ENCODE measurements at places on chromosomes 1 and 21.

- no peak for DNase-seq
Measured at GRCh38 chr1:96990136-96990535, 268.6 kb downstream of the PTBP2 start.

DNA sequence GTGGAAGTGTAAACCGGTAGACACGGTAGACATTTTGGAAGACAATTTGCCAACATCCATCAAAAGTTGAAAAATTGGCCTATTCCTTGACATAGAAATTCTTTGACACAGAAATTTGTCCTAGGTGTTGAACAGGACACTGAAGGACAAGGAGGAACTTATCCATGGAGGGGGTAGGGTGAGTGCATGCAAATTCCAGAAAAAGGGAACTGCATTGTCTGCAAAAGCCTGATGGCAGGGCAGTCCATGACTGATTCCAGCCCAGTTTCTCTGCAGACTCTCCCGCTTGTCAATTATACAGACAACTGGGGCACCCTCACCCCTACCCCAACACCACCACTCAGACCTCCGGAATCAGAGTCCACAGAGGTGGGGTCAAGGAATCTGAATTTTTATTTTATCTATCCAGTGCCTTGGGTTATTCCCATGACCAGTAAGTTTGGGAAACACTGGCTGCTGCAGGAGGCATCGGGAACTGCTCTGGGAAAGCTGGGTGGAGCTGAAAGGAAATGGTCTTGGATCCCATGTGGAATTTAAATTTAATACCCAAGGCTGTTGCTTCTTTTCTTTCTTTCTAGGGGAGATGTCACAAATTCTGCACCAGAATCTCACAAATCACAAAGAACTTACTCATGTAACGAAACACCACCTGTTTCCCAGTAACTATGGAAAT lies 103.3 kb upstream of the SLC45A1 start:
- no peak for DNase-seq

DNA sequence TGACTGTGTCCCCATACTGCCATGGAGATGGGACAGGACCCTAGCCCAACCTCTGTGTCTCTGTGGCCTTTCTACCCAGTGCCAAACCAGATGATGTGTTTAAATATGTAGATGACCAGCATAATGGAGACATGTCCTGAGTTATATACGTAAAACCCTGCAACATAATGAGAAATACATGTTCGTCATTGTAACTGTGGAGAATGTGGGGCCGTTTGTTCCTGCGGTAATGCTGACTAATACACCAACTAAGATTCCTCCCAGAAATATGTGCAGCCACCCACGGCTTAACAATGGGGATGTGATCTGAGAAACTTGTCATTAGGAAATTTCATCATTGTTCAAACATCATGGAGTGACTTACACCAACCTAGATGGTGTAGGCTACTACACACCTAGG lies 71.7 kb upstream of the SIM2 start:
- no peak for DNase-seq

- DNase-seq, result no peak
Measured at GRCh38 chr1:218656301-218657037, 311.3 kb downstream of the TGFB2 start.

DNA sequence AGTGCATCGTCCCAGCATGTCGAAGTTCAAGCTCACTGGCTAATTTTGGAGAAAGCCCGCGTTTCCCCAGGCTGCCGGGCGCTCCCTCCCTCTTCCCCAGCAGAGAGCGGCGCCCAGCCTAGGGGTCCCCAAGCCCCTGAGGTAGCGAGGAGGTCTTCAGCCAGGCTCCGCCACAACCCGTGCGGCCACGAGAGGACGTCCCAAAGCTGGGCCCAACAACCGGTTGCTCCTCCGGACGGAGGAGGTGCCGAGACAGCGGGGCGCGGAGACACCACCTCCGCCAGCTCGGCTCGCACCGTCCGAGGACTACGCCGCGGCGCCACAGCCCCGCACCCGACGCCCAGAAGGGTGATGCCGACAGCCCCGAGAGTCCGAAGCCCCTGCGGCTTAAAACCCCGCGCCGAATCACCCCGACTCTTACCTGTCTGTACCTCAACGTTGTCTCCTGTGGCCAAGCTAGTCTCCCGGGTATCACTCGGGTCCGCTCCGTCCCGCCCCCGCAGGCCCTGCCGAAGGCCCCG lies at the start of gene DENND2C:
TSS of gene DENND2C (minus strand) at position 488 of the 521 bp plus-strand sequence. CDS start 44,065 bp downstream, outside the sequence.
- DNase-seq, result no peak

- no peak for DNase-seq
Measured at GRCh38 chr1:108043707-108044106, 78.7 kb upstream of the VAV3 start.

GRCh38 chr1:177206831-177207355 lies 36.1 kb downstream of the BRINP2 start:
- DNase-seq, result peak; percentile 57

DNA sequence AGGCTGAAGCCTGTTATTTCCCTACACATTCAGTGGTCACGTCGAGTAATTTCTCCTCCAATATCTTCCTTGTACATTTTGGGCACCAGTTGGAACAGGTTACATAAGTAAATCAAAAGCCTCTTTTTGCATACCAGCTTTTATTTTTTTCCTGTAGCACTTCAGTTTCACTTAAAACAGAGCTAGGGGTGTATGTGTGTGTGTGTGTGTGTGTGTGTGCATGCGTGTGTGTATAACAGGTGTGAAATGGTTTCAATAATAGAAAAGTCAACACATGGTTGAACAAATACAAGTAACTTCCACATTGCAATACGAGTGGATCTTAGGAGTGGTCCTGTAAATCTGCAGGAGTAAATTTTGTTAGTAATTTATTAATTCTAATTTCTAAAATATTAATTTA lies 3.0 kb upstream of the MAN1A2 start:
- no peak for DNase-seq

DNA sequence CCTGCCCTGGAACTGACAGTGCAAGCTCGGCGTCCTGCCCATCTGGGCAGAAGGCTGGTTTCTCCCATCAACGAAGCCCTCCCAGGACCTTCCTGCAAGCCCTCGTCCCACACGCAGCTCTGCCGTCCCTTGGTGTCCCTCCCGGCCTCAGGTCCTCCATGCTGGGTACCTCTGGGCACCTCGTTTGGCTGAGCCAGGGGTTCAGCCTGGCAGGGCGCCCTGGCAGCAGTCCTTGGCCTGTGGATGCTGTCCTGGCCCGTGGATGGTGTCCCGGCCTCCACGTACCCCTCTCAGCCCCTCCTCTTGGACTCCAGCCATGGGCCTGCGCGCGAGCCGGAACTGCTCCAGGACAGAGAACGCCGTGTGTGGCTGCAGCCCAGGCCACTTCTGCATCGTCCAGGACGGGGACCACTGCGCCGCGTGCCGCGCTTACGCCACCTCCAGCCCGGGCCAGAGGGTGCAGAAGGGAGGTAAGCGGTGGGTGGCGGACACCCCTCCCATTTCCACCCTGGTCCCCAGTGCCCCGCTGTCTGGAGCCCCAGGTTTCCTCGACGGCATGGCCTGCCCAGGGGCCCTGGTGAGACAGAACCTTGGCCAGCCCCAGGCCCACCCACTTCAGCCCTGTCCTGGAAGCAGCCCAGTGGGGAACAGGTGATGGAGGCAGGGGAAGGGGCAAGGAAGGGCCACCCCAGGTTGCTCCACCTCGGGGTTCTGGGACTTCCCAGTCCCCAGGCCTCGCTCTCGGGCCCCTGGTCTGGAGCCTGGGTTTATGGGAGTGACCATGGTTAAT lies 3.5 kb downstream of the TNFRSF14 start:
- DNase-seq, result no peak

DNA sequence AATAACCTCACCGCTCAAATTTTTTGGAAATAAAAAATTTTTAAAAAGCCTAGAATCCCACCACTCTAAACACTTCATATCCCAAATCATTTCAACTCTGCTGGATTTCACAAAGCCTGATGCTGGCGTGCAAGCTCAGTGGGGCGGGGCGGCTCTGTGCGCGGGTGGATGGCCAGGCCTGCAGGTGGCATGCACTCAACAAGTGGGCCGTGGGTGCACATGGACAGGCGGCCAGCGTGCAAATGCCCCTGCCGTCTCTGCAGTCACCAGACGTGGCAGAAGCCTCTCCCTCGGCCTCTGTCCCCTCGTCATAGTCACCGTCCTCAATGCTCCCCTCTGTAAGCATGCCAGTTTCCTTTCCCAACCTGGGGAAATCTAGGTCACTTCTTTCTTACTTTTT lies 6.6 kb upstream of the PDE9A start:
- DNase-seq, result no peak

DNA sequence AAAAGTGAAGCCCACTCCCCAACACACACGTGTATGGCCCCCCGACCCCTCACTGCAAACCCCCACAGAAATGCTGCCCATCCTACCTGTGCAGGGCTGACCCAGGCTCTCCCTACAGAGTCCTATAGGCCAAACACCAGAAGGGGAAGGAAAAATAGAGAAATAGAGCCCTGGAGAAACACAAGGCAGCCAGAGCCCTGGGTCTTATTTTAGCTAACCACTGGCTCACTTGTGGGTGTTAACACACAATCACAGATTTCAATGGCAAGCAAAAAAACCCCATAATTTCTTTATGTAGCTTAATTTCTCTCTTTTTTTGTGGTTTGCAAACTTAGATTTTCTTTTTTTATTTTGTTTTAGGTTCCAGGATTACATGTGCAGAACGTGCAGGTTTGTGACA lies 989 bp upstream of the PIGR start:
- DNase-seq, result no peak

GRCh38 chr1:32797456-32797855 lies 19.7 kb downstream of the YARS1 start:
- DNase-seq, result no peak

DNA sequence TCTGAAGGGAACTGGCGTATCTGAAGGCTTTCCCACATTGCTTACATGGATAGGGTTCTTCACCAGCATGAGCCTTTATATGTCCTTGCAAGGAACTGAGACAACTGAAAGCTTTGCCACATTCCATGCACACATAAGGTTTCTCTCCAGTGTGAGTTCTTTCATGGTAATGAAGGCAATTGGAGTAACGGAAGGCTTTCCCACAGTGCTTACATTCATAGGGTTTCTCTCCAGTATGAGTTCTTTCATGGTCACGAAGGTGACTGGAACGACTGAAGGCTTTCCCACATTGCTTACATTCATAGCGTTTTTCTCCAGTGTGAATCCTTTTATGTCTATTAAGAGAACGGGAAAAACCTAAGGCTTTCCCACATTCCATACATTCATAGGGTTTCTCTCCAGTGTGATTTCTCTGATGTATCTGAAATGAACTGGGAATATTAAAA lies 15.0 kb downstream of the ZNF124 start:
- DNase-seq, result no peak

DNA sequence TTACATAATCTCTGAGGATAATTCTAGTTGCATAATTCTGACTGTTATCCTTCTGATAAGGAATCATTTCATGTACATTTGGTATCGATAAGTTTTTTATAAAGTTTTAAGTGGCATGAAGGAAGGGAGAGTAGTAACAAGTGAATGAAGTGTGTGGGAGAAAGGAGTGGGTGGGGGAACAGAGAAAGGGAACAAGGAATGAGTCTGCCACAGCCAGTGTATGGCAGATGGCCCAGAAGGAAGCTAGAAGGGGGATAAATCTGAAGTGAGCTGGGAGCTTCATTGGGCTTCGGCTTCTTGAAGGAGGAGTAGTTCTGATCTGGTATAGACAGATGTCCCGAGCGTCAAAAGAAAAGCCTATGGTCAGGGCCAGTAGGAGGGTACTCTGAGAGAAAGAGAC lies 18.6 kb downstream of the ZBTB40 start:
- no peak for DNase-seq

DNA sequence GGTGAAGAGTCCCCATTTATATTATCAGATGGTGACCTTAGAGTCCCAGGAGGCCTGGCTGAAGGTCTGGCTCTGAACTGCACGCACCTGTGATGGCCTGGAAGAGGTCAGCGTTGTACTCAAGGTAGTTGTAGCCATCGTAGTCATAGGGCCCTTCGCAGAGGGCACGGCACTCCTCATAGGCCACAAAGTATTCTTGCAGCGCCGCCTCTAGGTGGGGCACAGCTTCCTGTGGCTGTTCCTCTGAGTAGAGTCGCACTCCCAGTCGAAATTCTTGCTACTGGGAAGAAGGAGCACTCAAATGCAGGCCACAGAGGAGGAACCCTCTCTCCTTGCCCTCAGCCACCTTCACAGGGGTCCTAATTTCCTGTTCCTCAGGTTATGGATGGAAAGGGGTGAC lies 7.7 kb downstream of the P3H1 start:
- DNase-seq, result no peak

- DNase-seq, result no peak
Measured at GRCh38 chr1:70899735-70900134, 147.9 kb downstream of the PTGER3 start.

DNA sequence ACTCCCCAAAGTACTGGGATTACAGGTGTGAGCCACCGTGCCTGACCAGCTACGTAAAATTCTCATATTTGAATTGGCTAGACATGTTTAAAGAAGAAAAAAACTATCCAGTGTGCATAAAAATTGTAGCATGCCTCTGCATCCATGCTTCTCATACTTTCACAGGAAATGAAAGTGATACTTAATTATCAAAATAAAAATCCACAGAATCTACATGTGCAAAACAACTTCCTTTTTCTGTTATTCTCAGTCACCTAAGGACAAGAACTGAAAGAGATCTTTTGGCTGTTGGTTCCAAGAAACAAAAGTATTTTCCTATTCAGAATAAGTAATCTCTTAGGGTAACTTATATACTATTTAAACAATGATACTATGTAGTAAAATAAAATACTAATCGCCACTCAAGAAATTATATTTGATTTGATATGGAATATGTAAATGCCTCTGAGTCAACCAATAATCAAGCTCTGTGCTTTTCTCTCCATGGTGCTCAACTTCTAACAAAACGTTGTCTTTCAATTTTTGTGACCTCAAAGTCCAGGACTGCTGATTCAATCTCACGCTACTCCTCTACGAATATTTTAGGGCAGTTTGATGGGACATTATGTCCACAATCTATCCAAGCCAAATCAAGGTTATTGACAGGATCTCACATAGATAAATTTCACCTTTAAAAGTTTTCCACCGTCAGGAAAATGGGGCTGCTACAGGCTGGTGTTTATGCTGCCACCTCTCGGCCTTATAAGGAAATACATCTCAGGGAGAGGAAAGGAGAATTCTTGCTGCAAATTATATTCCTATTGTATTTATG lies 102.7 kb downstream of the ZNF281 start:
- no peak for DNase-seq

DNA sequence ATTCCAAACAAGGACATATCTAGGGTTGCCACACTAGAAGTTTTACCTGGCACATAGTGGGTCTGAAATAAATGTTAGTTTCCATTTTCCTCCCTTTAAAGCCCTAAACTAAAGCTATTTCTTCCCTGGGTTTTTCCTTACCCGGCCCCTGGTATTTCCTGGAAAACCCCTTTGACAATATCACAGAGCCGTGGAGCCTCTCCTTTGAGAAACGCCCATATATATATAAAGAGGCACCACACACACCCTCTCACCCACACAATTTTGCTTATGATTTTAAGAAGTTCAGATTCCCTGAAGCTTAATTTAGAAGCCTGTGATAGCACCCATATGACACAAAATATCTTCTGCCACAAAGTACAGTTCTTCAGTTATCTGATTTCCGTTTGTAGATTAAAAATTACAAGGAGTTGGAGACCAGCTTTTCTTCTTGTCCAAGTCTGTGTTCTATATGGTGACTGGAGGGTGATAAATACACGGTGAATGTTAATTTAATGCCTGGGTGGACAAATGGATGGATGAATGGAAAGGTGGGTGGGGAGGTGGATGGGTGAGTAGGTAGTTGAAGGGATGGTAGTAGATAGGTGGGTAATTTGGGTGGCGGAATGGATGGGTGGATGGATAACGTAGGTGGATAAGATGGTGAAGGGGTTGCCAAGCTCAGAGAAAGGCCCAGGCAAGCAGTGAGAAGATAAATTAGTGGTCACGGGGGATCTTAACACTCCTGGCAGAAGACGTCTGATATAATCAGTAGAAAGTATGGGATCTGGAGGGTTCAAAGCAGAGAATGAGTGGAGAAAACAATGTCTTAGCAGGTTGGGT lies 154.4 kb upstream of the FGGY start:
- no peak for DNase-seq

GRCh38 chr1:10530281-10530740 lies 55.6 kb downstream of the PEX14 start:
- no peak for DNase-seq
